ENCODE measurements at places on chromosomes 2 and 18. TPM values are rescaled to one million over a fixed set of nuclear protein-coding genes. Genes with fewer than 3 reads are reported as not detected.

GRCh38 chr2:241358470-241358869, 2.4 kb downstream of the FARP2 start:
- DNase-seq = peak; percentile 94

GRCh38 chr18:55396979-55397378, 191.0 kb downstream of the TCF4 start:
- DNase-seq = no peak

- DNase-seq = peak; percentile 24
Observed at GRCh38 chr2:219060821-219061791, at the start of gene IHH. Gene IHH, minus strand, starts transcription at chr2:219060921. Its CDS starts 454 bp downstream, at chr2:219060467.

DNA sequence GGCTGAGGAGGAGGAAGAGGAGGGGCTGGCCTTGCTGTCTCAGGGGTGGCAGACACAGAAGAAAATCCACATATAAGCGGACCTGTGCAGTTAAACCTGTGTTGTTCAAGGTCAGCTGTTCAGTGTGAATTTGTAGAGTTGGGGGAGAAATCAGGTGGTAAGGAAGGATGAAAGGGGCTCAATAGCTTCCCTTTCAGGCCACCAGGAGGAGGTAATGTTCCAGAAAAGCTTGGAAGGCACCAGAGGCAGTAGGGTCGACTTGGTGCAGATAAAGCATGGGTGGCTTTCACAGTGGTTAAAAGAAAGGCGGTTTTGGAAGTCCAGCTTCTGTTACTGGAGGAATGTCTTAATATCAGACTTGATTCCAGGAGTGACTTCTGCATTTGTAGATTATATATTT, 167.4 kb downstream of the THSD7B start:
- no peak for DNase-seq

DNA sequence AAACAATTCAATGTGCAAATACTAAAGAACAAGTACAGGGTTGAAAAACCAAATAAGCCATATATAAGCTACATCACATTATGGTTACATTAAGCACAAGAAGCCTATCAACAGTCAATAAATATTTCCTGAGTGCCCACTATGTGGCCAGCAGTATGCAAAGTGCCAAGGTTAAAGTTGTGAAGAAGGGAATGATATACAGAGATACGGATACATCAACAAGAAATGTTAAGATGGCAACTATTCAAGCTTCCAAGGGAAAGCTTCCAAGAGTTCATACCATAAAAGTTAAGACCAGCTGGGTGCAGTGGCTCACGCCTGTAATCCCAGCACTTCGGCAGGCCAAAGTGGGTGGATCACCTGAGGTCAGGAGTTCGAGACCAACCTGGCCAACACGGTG, 14.0 kb downstream of the DYM start:
- no peak for DNase-seq

GRCh38 chr2:15730545-15731212, 139.0 kb downstream of the DDX1 start:
- DNase-seq = peak; percentile 98

The TACR1 gene
- total RNA-seq = not detected

DNA sequence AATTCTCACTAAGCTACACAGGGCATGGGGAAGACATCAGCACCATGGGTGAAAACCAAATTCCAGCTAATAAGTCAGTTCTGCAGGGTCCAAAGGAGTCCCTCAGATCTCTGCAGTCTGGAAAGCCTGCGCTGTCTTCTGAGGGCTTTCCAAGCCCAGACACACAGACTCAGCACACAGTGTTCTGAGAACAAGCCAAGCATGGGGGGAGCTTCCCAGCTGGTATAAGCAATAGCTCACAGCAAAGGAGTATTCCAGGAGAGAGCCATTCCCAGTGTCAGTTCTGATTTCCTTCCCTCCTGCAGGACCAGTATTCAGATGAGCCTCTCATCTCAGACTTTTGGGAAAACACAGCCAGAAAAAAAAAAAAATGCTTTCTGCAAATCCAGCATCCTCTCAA, 370.8 kb downstream of the TNS1 start:
- DNase-seq = no peak

DNA sequence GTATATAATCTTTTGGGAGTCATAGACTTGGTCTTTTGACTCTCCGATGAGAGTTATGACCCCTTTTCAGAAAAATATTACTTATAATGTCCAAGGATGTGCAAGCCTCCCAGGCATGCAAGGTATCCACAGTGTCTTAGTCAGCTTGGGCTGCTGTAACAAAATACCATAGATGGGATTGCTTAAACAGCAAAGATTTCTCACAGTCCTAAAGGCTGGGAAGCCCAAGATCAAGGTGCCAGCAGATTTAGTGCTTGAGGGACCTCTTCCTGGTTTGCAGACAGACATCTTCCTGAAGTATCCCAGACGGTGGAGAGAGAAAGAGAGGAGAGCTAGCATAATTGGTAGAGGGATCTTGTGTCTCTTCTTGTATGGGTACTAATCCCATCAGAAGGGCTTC, 35.6 kb upstream of the FBXO11 start:
- DNase-seq = no peak

- no peak for DNase-seq
Observed at GRCh38 chr18:33579349-33580215, 1.6 kb downstream of the ASXL3 start.

GRCh38 chr2:202269585-202269984, 4.0 kb downstream of the NOP58 start:
- DNase-seq = no peak

GRCh38 chr2:241903121-241904010, 33.8 kb downstream of the RTP5 start:
- DNase-seq = no peak

GRCh38 chr18:79507546-79508480, 112.1 kb downstream of the NFATC1 start:
- DNase-seq = peak; percentile 85

DNA sequence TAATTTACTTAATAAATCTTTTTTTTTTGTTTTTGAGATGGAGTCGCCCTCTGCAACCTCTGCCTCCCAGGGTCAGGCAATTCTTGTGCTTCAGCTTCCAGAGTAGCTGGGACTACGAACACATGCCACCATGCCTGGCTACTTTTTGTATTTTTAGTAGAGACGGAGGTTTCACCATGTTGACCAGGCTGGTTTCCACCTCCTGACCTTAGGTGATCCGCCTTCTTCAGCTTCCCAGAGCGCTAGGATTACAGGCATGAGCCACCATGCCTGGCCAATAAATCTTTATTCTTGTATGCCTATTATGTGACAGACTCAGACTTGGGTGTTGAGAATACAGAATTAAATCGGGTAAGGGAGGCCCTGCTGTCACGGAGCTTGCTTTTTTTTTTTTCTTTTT, 16.7 kb upstream of the ASXL2 start:
- no peak for DNase-seq

DNA sequence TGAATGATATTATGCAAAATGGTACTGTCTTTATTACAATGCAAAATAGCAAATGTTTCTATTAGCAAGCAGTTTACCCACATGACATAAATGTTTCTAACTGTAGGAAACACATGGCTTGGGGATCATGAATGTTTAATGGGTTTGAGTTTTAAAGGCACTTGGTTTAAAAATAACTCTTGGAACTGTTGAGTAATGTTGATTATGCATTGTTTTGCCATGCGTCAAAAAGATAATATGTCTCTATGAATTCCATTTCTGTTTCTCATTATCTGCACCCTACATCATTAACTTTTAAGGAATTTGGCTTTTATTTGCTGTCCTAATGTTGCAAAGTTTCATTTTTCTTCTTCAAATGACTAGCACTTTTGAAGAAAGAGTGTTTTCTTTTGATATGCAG, 1355.5 kb downstream of the SUCLG1 start:
- DNase-seq = peak; percentile 76

The UGT1A5 gene
- total RNA-seq = not detected

GRCh38 chr18:36580874-36581750, 247.7 kb downstream of the TPGS2 start:
- DNase-seq = peak; percentile 28

DNA sequence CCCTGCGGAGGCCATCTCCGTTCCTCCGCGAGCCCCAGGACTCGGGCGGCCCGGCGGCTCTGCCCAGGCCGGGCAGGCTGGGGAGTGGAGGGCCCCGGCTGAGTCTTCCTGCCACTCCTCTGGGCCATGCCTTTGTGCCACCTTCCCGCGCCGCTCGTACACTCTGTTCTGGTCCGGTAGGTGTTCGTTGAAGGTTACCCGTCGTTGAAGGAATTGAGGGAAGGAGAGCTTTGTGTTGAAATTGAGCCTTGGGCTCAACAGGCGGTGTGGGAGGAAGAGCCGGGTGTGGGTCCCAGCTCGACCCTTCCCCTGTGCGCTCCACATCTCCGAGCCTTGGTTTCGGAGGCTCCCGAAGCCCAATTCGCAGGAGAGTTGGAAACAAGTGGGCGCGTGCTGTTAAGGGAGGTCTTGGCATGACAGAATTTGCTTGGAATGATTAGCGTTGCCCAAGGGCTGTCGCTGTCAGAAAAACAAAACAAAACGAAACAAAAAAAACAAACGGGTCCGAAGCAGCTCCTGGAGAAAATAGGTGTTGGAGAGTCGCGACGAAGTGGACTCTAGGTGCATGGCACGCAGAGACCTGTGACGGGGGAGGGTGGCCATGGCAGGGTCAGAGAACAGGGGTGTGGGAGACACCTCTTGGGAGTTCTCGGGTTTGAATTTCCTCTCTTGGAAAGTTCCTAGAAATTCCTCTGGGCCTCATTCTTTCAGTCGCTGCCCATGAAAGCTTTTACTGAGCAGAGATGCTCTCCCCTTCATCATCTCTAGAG, 1.2 kb upstream of the MZT2A start:
- DNase-seq = no peak
